ENCODE measurements at places on chromosomes 3 and 15.

DNA sequence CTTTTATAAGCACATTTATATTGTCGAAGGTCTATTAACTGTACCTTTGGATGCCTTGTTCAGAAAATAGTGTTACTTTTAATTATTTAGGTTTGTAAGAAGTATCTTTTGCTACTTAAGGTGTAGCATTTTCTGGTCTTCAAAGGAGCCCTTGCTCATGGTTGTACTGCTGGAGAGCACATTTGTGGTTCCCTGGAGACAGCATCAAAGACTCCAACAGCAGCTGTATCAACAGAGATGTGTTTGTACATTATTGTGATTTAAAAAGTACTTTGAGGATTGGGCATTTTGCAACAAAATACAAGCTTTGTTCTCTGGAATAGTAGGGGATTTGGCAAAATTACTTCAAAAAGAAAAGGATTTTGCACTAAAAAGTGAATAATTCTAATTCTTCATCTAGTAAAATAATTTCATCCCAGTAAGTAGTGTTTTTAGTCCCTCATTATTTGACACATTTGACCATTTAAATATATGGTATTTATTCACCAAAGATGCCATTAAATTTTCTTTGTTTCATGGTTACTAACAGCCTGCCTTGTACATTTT, 16.5 kb downstream of the TBC1D23 start:
- no peak for DNase-seq

DNA sequence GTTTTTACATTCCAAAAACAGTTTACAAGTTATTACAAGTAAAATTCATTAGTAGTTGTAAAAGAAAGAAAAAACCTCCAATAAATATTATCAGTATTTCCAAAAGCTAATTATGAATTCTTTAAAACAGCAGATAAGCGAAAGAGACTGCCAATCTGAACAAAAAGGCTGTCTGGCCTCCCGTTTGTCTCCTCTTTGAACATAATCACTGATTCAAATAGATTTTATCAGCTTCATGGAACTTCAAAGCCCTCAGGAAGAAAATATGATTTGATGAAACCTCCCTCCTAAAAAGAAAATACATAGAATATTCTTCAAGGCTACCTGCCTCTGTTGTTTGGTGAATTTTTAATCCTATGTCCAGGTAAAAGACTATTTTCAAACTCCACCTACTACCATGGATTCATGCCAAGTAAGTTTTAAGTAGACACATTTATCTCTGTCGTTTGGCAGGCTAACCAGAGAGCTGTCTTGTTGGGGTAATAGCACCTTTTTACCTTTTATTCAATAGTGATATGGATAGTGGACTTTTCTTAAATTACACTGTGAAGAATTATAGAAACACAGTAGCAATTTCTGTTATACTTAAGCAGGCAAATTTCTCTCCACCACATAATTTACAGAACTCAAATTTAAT, 35.0 kb downstream of the SATB1 start:
- DNase-seq = no peak

DNA sequence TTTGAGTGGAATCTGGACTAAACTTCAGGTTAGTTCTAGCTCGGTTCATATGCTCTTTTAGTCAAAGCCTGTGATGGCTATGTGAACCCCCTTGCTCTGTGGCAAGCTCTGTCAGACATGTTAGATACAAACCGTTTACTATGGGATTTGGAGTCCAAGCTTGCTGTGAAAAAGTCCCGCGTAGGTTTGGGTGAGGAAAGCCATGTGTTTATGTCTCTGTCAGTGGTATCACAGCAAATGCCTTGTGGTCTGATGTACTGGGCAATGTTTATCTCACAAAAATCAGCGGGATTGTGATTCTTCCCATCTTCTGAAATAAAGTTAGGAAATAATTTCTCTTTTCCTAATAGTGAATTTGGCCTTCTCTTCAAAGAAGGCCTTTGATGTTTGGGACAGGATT, 5.0 kb downstream of the BOC start:
- DNase-seq = no peak

DNA sequence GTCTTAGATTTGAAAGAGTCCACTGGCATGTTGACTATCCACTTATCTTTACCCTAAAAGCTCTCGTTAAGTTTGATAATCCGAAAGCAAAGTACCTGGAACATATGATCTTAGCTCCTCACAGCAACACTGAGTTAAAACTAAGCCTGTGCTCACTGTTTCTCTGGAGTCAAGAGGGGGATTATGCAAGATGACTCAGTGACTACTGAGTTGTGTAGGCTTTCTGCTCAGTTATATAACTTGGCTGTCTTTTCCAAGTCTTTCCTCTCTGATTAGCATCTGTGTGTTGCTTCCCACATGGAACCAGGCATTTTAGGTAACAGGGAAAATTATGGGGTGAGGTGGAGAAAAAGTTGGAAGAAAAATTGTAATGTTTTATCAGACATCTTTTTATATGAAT, 31.2 kb upstream of the MYO5C start:
- no peak for DNase-seq

- no peak for DNase-seq
Measured at GRCh38 chr3:107969994-107970819, 120.6 kb downstream of the CD47 start.

GRCh38 chr15:67770358-67770628, 55.0 kb upstream of the SKOR1 start:
- no peak for DNase-seq

DNA sequence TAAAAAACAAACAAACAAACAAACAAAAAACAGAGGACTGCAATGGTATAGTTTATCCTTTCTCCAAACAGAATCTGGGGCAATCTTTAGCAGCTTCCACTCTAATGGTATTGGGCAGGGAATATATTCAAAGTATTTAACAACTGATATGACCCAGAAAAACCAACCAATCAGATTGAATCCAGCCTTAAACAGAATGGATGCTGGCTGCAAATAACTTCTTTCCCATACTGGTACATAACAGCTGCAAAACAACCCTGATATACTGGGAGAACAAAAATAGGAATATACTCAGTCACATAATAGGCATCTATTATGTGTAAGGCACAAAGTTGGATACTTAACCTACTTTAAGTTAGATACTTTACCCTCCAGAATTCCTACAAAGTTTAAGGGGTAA, 49.1 kb downstream of the UBR1 start:
- no peak for DNase-seq

DNA sequence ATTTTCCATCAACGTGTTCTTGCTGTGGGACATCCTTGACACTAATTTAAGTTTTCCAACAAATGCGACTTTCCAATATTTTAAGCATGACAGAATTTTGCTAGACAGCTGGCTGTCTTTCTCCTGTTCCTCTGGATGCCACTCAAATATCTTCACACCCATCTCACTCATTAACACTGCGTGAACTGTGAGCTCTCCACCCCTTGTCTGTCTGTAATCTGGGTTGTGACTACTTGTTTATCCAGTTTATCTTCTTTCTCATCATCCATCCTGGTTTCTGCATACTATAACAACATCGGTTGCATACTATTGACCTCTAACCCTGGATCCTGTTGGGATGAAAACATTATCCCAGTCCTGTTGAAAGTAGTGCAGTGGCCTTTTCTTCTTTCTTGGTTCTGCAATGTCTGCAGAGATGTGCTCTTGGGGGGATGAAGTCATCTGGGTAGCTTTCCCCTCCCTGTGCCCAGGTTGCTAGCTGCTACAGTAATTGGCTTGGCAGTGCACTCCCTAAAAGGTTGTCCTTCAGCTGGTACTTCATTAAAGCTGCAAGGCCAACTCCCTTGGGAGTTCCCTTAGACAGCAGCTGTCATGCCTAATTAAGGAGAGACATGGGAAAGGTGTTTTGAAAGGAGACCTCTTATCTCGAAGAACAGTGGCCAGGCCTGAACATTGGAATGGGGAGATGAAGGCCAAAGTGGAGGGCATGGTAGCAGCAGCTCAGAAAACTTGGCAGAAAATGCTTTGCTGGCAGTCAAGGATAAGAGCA, 24.7 kb downstream of the KAT2B start:
- DNase-seq = no peak

- no peak for DNase-seq
Measured at GRCh38 chr3:66673293-66673692, 172.5 kb upstream of the LRIG1 start.

GRCh38 chr3:196620161-196620604, 19.3 kb upstream of the NRROS start:
- DNase-seq = peak; percentile 51

DNA sequence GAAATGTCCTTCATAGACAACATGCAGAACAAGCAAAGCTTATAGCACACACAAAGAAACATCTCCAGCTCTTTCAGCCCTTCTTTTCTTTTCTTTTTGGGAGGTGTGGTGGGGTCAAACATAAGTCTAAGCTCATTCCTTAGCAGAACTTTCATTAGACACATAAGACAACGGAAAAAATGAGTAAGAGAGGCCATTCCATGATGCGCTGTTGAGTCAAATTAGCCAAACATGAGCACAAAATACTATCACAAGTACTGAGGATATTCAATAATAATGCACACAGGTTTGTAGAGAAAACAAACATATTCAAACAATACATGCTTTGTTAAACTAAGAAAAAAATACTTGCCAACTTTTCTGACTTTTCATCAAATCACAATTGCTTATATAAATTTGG, 83.0 kb downstream of the PLOD2 start:
- DNase-seq = no peak

- DNase-seq = no peak
Measured at GRCh38 chr15:86016750-86017149, 62.9 kb upstream of the AGBL1 start.

DNA sequence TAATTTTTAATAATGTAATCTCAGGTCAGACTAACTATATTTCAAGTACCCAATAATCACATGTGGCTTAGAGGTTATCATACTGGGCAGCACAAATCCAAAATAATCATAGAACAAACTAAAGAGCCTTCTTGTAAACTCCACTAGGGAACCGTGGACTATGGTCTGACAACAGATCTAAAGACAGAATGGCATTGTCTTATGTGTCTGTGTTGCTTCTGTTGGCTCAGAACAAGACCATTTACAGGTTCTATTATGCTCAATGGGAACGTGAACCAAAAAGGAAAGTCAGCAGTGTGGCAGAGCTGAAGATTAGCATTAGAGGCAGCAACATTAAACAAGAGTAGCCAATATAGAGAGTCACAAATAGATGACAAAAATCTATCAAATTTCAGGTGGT, 74.9 kb downstream of the ETFA start:
- no peak for DNase-seq

DNA sequence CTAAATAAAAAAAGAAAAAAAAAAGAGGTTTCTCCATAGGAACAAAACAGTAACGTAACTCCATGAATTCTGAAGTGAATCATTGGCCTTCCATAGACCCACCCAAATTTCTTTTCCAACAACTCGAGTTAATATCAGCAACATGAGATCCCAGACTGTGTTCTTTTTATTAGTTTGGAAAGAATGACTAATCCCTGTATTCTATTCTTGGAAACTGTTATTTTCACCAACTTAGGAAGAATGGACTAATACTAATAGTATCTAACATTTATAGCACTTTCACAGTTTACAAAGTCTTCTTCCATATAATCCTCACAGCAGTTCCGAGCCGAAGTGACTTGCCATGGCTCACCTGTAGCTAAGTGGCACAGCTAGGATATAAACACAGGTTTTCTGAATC, 72.7 kb upstream of the SLC4A7 start:
- no peak for DNase-seq

GRCh38 chr3:184497804-184498203, 63.8 kb upstream of the EPHB3 start:
- DNase-seq = no peak

DNA sequence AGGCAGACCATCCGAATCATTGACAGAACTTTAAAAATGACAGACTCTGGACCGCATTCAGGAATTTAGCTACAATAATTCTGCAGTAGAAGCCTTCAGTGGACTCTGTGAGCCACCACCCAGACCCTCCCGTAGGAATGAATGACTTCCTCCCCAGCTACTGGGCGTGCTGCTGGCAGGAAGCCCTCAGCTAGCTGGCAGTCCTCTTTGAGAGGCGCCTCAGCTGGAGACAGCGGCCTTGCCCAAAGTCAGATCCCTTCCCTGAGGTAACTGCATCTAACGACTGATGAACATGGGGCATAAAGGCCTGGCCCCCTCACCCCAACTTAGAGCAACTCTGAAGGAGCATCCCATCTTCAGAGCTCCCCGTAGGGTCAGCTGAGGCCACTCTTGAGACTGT, 25.8 kb downstream of the CRABP1 start:
- no peak for DNase-seq

DNA sequence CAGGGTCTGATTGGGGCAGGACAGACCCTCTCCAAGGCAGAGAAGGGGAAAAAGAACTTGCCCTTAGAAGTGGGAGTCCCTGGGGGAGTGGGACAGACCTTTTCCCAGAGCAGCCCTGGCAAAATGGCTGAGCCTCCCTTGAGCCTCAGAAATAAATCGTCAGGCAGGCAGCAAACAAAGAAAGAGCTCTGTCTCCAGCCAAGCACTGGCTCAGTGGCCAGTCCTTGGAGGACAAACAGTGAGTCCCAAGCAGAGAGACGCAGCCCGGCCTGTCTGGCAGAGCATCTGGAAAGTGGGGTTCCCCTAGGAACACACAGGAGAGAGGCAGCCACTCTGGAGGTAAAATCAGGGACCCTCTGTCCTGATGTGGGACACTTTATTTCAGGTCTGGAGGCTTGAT, 1.8 kb downstream of the SLC6A1 start:
- no peak for DNase-seq

DNA sequence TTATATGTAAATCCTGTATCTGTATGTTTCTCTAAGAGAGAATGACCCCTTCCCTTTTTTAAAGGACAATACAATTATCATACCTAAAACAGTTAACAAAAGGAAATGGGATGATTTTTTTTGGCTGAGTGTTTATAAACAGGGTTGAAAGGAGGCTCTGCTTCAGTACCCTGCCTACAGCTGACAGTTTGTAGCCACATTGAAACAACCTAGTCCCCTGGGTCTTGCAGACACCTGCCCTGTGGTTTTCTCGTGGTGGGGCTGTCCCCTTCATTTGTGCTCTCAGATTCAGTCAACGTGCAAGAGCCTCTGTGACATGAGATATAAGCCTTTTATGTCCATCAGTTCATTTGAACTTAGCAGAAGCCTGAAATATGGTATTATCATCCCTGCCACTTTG, 2.3 kb upstream of the HMCES start:
- no peak for DNase-seq

DNA sequence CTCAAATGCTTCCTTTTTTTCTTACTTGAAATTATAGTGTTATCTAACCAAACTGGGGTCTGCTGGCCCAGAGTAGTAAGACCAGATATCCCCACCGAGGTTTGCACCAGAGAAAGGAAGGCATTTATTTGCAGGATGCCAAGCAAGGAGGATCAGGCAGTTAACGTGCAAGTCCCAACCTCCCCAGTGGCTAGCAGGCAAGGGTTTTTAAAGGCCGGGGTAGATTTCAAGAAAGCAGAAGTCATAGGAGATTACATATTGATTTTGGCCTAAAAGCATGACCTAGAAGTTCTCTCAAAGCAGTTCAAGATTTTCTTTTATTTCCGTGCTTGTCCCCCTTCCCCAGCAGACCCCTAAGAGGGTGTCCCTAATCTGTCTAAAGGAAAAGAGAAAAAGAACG, 32.8 kb upstream of the STRIT1 start:
- DNase-seq = no peak

- no peak for DNase-seq
Measured at GRCh38 chr15:25674913-25675312, 188.2 kb downstream of the ATP10A start.

- peak; percentile 72 for DNase-seq
Measured at GRCh38 chr3:45870099-45870498, 16.2 kb upstream of the CCR9 start.
